ENCODE measurements at places on chromosomes 4 and X.

DNA sequence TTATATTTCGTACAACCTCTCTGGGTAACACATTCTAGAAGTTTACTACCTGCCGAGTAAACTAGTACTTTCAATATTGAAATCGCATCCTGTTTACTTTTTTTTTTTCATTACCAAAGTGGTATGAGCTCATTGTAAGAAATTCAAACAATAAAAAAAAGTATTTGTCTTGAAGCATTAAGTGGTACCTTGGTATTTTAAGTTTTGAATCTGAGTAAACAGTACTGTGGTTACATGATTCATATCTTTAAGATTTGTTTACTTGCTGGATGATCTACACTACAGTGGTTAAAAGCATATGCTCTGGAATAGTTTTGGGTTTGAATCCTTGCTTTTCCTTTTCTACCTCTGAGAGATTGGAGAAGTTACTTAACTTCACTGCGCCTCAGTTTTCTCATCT lies 3.8 kb upstream of the MMGT1 start:
- no peak for DNase-seq

GRCh38 chr4:59127743-59128142 lies 2017.6 kb upstream of the IGFBP7 start:
- DNase-seq, result no peak

- no peak for DNase-seq
Observed at GRCh38 chrX:38805432-38806389, 4.5 kb downstream of the MID1IP1 start.

GRCh38 chr4:72606751-72607150 lies 37.7 kb upstream of the ADAMTS3 start:
- DNase-seq, result no peak

DNA sequence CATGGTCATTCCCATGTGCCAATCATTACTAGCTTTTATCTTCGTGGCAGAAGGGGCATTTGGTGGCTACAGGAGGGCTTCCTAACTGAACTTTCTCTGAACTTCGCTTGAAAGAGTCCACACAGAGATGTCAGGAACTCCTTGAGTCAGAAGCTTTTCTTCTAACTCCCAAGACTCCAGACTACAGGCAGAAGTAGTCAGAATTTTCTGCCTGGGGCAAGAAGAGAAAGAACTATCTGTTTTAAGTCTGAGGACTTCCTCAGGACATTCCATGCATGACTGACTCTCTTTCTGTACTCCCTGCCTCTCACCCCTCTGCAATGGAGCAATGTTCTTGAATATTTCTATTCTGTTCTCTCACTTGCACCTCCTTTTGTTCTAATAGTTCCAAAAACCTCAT lies 170.5 kb upstream of the TBC1D9 start:
- DNase-seq, result no peak

DNA sequence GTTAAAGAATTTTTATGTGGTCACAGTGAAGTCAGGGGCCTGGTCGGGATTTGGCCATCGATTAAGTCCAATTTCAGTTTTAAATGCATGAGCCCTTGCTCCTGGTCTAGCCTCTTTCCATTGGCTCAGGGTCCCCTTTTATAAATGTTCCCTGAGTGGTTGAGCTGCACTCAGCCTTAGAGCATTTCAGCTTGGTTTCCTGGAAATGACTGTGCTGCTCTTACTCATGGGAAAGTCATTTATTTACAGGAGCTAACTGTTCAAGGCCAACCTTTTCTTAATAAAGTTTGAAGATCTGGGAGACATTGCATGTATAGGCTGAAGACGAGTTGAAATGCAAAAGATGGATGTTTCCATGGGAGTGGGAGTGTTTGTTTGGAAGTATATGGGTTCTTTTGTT lies 98.8 kb upstream of the CLNK start:
- DNase-seq, result peak; percentile 52

DNA sequence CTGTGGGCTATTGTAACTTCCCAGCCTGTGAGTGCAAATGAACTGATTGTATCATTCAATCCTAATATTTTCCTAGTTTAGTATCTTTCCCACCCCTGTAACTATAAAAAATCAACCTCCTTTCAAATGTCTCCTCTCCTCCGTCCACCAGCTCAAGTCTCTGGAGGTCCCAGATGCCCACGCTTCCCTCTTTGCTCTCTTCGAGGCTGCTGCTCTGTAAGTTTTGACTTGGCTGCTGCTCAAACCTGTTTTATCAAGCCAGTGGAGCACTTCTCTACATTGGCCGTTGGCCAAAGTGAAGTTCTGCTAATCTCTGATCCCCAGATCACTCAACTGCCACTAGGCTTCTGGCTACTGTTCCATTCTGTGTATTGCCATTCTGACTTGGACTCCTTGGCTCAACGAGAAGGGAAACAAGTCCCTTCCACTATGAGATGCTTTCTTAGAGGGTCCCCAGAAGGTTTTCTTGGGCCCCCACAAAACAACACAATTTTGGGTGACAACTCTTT lies 60.7 kb upstream of the RAPGEF2 start:
- DNase-seq, result no peak

DNA sequence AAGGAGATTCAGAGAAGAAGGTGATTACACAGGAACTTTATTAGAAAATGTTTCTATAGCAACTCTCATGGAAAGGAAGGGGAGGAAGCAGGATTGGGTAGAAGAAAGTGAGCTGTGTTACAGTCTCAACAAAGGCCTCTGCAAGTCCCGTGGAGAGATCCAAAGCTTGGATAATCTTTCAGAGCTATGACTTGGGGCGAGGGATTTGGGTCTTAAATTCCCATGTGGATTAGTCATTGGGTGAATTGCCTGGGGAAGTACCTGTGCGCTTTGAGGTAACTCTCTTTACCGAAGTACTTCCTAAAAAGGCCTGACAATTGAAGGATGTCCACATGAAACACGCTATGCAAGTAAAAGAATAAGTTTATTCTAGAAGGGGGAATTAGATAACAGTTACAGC lies 133.8 kb upstream of the ANKRD50 start:
- DNase-seq, result no peak

DNA sequence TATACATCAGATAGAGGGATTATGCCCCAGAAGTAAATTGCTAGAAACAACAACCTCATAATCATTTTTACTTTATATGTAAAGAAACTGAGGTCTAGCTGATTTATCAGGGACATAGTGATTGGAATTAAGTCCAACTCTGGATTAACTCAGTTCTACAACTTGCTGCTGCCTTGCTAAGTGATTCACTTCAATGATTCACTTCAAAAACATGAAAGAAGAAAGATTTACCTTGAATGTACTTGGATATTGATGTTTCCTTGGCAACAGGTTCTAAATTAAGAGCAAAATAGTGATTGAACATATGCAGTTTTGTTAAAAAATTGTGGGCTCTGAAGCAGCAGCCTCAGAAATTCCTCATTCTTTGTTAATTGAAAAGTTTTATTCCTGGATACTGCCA lies 99.8 kb upstream of the H2AZ1 start:
- no peak for DNase-seq

GRCh38 chr4:76697129-76697803 lies 200.7 kb downstream of the SOWAHB start:
- no peak for DNase-seq

- DNase-seq, result peak; percentile 8
Observed at GRCh38 chr4:40099010-40099409, 42.4 kb downstream of the N4BP2 start.

- DNase-seq, result no peak
Observed at GRCh38 chr4:67236788-67237187, 308.5 kb downstream of the CENPC start.

- no peak for DNase-seq
Observed at GRCh38 chr4:145934434-145935047, 4.1 kb downstream of the ZNF827 start.

DNA sequence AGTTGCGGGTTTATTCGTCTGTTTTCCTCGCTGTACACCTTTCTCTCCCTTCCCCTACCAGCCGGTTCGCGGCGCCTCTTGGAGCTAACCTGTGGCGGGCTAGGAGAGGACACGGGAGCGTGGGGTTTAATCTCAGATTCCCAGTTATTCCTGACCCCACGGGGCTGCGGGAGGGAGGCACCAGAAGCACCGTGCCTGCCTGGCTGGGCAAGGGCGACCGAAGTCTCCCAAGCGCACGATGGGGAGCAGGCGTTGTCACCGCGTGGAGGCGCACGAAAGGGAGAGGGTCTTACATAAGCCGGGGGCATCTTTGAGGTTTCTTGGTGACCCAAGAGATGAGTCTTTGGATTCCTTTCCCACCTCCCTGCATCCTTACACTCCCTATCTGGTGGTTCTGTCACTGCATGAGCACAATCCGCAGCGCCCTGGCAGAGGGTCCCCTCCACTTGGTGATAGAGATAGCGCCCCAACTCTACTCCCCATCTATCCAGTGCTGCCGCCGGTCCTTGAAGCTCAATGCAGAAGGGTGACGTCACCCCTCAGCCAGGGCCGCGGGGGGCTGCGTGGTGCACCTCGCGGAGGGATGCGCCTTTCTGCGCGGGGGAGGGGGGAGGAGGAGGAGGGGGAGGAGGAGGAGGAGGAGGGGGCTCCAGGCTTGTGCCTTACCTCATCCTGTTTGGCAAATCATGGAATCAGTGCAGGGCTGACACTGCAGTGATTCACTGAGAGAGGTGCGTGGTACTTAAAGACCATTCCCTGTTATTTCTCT lies 793 bp downstream of the TSPAN7 start:
- DNase-seq, result no peak

Data from muscle of back (tissue), 13 donors.